ENCODE measurements at places on chromosomes 2 and 18.
A peak's percentile ranks its signal among the peaks of the same experiment; 100 is the strongest.

DNA sequence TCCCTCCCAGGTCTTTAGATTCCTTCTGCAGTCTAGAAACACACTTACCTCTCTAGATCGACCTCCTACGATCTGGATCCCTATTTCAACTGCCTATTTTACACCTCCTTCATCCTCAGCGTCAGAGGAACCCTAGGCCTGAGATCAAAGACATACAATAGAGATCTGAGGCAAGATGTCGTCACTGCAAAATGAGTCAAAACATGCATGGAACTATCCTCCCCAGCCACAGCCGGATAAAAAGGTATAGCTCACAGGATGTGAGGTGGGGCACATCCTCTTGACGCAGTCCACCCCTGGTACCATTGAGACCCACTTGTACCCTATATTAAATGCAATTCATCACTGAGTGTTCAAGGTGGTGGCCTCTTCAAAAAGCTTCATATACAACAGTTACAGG lies 63.7 kb upstream of the DNAJC10 start:
- DNase-seq, result no peak

DNA sequence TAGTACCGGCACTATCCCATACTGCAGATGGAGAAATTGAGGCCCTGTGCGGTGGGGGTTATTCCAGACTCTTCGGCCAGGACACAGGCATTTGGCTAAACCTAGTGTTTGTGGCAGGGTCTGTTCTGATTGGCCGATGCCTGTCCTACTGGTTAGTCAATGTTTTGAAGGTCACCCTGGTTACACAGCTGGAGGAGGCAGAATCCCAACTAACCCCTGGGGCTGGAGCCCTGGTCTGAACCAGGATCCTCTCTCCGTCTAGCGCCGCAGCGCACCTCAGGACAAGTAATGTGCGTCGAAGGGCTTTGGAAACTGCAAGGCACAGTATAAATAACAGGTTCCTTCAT lies 19.4 kb downstream of the TEX44 start:
- peak; percentile 22 for DNase-seq

- DNase-seq, result no peak
Measured at GRCh38 chr2:25132299-25132635, 36.1 kb downstream of the POMC start.

DNA sequence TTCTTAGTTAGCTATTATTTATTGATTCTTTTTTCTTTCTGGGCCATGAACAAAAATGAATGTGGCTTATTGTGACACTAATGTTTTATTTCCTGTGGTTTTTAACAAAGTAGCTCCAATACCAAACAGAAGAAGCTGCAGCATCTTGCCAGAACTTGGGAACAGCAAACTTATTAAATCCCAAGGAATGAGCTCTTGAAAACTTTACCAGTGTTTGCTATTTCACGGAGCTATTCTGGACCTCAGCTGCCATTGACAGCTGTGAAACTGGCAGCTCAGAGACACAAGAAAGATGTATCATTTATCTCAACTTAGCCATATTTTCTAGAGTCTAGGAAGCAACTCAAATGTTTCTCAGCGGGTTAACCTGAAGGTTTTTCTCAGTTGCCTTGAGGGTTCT lies 91.0 kb upstream of the NEUROD1 start:
- DNase-seq, result no peak

GRCh38 chr2:46554397-46554796 lies 75.0 kb downstream of the TMEM247 start:
- DNase-seq, result no peak

DNA sequence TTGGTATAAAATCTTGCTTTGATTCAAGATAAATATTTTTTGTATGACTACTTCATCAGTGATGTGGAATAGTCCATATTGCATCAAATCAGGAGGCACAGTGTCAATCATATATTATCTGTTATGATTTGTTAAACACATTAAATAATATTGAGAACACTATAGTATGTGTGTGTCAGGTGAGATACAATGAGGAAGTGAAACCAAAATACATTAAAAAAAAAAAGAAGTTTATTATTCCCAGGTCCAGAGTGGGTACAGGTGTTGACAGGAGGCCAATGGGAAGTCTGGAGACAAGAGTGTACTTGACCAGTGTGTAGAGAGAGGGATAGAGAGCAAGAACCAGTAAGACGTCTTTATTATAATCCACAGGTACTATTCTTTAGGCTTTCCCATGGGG lies 292.6 kb downstream of the FSIP2 start:
- DNase-seq, result no peak

DNA sequence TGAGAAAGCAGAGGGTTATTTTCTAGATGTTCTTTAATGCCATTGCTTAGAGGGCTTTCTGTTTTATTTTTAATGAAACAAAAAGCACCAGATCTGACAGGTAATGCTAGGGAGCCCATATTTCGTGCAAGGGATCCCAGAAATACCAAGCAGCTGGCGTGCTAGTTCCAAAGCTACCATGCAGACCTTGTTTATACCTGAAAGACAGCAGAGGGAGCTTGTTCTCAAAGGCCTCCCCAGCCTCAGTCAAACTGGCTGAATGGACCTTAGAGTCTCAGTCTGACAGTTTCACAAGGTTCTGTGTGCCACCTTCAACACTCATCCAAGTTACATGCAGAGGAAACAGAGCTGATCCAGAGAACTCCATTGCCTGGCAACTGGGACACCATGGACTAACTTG lies 48.6 kb downstream of the GALNT14 start:
- DNase-seq, result no peak

DNA sequence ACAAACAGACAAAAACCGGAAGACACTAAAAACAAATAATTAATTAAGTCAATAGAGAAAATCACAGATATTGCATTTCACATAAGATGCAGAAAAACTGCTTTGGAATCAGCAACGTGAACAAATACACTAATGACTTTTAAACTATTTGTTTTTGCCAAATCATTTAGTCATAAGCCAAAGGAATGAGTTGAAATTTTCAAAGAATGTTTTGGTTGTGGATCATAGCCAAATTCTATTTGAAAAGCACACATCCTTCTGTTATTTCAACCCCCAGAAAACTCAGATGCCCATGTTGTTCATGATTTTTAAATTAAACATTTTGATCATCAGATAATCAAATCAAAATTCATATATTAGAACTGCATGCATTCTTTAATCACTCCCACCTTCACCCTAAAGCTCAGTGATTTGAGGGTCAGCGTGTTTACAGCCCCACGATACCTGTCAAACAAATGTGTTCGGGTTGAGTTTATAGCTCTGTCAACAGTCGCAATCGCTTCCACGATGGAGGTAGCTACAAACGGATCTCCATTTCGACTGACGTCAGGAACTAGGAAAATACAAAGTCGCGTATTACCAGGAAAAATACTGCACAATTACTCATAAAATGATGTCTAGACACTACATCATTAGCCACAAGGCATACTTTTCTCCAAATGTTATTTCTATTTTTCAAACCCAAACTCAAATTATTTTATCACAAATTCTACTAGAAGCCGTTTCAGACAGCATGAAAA lies 90.2 kb downstream of the PXDN start:
- no peak for DNase-seq

- DNase-seq, result no peak
Measured at GRCh38 chr18:50027996-50028395, 167.0 kb downstream of the MYO5B start.

GRCh38 chr2:212088353-212088752 lies 450.2 kb downstream of the ERBB4 start:
- no peak for DNase-seq

- DNase-seq, result no peak
Measured at GRCh38 chr2:190119257-190119656, 56.7 kb upstream of the MSTN start.

DNA sequence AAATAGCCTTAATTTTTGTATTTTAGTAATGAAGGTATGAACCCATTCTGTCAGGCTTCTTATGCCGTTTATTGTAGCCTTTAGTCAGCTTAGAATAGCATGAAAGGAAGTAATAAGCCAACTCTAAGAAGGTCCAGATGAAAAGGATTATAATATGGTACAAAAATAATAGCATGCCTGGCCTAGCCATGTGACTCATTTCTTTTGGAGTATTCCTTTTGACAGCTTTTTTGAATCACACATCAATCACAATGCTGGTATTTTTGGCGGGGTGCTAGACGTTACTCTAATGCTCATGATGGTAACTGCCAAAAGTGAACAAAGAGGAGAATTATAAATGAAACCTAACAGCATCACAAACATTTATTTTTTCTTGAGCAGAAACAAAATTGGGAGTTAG lies 19.9 kb downstream of the FMNL2 start:
- DNase-seq, result no peak

DNA sequence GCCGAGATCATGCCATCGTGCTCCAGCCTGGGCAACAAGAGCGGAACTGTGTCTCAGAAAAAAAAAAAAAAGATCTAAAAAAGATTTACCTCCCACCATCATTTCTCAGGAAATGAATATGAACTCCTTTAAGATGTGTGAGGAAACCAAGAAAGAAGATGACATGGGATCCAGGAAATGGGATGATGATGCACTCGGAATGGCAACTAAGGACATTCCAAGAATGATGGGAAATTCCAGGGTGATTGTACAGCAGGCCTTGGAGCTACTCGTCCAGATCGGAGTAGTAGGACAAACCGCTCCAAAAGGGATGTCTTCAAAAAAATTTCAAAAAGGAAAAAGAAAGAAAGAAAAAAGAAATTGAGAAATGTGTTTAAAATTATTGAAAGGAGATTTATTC lies 84.9 kb upstream of the PMAIP1 start:
- no peak for DNase-seq
